ENCODE measurements at places on chromosomes 12 and 14.

- no peak for DNase-seq
These were observed 314.8 kb downstream of the SNAPC1 start for GRCh38 chr14:62076825-62077605.

- DNase-seq, result no peak
These were observed 120.4 kb downstream of the CALM1 start for GRCh38 chr14:90517076-90517841.

DNA sequence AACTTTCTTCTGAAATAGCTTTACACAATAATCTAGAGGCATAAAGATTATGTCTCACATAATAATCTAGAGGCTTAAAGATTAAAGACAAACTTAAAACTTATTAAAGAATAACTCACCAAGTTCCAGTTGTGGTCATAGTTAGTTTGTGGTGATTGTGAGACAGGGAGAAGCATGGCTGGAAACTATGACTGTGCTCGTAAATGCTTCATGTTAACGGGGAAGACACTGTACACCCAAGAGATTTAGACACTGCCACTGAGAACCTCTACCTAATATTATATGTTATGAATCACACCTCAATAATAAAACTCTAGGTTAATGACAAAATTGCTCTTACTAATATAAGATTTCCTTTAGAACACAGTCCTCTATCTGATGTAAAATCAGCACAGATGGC, 541.6 kb downstream of the TMEM121 start:
- no peak for DNase-seq

GRCh38 chr12:75883241-75883640, 148.3 kb downstream of the PHLDA1 start:
- DNase-seq, result no peak

- DNase-seq, result no peak
These were observed 453.4 kb upstream of the CCDC196 start for GRCh38 chr14:66032800-66033199.

GRCh38 chr12:6662602-6662905, 365 bp downstream of the ING4 start:
- no peak for DNase-seq

- DNase-seq, result peak; percentile 32
These were observed 2.2 kb downstream of the TEDC1 start for GRCh38 chr14:105492971-105493871.

DNA sequence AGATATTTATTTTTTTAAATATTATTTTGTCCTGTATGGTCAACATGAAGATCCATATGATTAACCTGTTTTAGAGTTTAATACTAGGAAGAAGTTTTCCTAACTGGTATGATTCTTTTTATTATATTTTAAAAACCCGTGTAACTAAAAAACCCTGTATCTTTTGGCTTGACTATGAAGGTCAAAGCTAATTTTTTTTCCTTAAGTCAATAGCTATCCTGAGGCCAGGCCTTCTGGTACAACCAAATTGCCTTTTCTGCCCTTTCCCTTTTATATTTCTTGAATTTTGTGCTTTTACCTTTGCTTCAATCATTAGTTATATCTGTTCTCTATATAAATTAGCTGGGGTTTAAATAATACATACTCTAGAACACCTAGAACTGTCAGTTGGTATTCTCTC, 30.6 kb upstream of the CCDC91 start:
- DNase-seq, result no peak

GRCh38 chr12:33455096-33455495, 15.5 kb upstream of the SYT10 start:
- DNase-seq, result no peak

- no peak for DNase-seq
These were observed 6.1 kb downstream of the SPRING1 start for GRCh38 chr12:116731801-116732200.

DNA sequence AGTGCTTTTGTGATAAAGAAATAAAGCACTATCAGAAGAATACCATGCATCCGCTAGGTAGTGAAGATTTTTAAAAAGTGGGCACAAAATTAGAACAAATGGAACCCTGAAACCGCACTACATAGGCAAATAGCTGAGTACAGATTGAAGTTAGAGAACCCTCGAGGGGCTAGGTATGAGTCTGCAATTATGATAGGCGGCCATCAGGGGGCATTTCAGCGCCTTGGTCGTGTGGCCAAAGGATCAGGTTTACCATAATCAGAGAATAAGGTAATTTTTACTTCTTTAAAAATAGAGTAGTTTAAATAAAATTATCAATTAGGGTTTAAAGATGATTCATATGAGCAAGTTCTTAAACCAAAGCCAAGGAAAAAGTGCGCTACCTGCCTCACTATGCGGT, 129.8 kb downstream of the TMX1 start:
- DNase-seq, result peak; percentile 6

- DNase-seq, result no peak
These were observed 144.9 kb upstream of the FGD4 start for GRCh38 chr12:32254260-32254956.

DNA sequence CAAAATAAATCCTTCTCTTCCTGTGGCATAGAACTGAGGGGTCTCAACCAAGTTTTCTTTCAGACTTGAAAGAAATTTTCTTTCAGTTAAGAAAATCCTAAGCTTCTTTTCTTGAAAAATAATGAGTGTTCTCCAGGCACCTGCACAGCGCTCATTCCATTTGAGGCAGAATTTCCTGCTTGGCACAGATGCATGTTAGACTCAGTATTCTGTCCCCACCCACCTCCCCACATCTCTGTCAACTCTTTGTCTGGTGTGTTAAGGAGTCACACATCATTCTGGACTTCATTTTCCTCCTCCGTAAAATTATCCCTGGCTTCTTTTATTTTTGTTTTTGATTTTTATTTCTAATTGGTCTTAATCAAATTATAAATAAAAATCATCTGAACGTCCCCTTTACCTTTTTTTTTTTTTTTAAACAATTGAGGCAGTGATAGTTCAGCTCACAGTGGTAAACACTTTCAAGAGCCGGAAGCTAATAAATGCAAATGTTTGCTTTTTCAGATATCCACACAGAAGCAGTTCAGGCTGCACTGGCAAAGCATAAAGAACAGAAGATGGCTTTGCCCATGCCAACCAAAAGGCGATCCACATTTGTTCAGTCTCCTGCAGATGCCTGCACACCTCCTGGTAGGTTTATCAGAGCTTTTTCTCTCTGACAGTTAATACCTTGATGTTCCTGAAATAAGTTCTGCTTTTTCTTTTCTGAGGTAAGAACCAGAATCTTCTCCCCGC, 104.0 kb upstream of the ATF1 start:
- no peak for DNase-seq

GRCh38 chr12:29398495-29398894, 17.5 kb upstream of the ERGIC2 start:
- no peak for DNase-seq

DNA sequence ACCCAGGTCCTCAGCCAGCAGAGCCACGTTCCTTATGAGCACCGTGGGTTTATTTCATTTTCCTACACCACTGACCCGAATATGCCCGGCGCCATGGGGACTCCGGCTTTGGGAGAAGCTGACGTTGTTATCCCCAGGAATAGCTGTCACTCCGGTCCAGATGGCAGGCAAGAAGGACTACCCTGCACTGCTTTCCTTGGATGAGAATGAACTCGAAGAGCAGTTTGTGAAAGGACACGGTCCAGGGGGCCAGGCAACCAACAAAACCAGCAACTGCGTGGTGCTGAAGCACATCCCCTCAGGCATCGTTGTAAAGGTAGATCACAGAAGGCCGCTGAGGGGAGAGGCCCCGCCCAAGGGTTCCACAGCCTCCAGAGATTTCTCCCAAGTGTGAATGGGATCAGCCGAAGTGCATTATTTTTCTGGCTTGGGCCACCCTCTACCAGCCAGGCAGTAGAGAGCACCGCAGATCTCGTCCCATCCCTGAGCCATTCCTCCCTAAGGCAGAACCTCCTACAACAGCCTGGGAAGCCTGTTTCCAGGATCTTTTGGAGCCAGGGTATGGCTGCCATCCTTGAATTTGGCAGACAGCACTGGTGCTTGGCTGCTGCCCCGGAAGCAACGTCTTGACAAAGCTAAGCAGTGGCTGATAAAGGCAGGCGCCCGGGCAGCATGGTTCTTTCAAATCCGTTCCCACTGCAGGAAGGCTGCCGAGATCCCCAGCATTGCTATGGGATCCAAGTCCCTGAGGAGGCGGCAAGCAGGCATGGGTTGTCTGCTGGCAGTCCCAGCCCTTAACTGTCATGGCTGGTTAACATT, 17.8 kb downstream of the CDK2AP1 start:
- DNase-seq, result no peak

DNA sequence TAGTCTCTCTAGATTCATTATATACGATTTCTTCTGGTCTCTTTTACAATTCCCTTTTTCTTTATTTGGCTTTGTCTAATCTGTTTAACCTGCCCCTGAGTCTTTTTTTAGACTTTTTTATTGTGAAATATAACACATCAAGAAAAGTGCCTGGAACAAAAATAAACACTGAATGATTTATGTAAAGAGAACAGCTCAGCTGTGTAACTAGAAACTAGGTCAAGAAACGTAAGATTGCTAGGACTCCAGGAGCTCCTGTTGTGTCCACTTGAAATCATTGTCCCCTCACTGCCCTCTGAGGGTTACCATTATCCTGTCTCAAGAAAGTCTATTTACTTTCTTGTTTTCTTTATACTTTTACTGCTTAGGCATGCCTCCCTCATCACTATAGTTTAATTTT, 23.1 kb downstream of the EXD2 start:
- DNase-seq, result no peak

- no peak for DNase-seq
These were observed 126.4 kb upstream of the PLEKHA5 start for GRCh38 chr12:19003141-19003540.

GRCh38 chr12:15274561-15274967, 47.7 kb upstream of the PTPRO start:
- DNase-seq, result no peak

GRCh38 chr14:56817396-56817921, 7.2 kb upstream of the OTX2 start:
- no peak for DNase-seq

- no peak for DNase-seq
These were observed at the start of gene SLC2A14 for GRCh38 chr12:7872566-7873319. Gene SLC2A14 (minus strand): TSS chr12:7872915. CDS start chr12:7869880, 3,035 bp downstream.

DNA sequence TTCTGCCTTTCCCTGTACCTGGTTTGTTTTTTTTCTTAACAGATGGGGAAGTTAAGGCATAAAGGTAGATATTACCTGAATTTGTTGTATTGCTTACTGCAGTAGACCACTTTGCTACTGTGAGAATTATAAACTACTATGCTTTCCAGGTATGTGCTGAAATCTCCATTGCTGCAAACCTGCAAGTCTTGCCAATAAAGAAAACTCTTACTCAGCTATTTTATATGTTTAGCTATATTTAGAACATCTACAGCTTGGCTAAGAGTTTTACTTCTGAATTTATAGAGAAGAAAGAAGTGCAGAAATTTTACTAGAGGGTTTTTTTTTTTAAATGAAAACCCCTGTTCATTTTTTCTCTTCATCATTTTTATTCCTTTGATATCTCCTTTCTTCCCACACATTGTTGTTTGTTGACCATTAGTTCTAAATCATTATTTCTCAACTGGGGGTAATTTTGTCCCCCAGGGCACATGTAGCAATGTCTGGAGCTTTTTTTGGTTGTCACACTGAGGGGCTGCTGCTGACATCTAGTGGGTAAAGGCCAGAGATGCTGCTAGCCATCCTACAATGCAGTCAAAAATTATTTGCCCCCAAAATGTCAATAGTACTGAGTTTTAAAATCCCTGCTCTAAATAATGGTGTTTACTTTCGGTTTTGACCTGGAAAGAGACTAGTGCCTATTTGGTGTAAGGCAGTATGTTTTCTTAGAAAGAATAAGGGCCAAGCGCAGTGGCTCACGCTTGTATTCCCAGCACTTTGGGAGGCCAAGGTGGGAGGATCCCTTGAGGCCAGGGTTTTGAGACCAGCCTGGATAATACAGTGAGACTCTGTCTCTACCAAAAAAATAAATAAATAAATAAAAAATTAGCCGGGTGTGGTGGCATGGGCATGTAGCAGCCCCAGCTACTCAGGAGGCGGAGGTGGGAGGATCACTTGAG, 48.6 kb downstream of the PCNX1 start:
- peak; percentile 74 for DNase-seq

All from CD4-positive, alpha-beta T cell treated with Interleukin-10 for 1 hour (primary cell).